H7 (cell line): ENCODE measurements at places on chromosomes 11 and 22. TPM values are rescaled to one million over a fixed set of nuclear protein-coding genes. Genes with fewer than 3 reads are reported as not detected.

DNA sequence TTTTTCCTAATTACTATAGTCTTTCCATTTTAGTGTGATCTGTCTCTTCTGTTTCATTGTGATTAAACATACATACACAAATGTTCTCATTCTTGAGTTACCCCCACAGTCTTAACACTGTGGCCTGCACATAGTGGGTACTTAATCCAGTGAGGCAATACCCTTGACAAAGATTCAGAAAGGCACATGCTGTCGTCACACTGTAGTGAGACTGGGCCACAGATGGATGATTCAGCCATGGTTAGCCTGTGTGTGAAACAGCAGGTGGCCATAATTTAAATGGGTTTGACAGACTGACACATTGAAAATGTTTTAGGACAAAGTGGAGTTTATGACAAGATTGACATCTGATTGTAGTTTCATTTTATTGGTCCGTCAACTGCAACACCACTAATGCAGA lies 313.1 kb downstream of the C11orf87 start:
- no peak for DNase-seq

- no peak for DNase-seq
These were observed 28.8 kb upstream of the RRM1 start for GRCh38 chr11:4065601-4066377.

DNA sequence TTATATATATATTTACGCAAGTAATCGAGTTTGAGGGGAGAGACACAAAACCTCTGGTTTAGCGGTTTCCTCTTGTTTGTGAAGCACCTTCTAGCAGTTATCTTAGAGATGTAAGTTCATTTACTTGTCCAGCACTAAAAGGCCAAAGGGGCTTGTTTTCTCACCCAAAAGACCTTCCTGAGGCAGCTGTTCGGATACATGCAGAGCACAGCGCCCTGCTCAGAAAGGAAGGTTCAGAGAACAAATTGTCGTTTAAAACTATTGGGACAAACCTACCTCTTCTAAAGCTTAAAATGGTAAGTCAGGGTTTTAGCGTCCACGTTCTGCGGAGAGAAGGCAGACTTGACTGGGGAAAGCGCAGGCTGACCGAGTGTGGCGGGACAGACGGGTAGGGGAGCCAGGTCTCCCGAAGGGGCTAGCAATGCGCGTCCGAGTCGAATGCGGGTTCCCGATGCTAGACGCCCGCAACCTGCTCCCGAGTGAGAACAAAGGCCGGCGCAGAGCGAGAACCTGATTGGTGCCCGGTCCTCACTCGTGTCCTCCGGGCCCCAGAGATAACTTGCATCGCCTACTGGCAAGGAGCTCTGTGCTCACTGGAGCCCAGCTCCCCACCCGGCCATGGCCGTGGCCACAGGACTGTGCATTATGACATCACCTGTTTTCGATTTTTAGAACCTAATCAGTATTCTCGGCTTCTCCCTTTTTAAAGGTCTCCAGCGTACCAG lies 1.0 kb upstream of the SESN3 start:
- DNase-seq, result peak; percentile 47

GRCh38 chr22:30968015-30968923 lies at the start of gene MORC2:
MORC2 (minus strand) TSS chr22:30968774; CDS start chr22:30967889, 885 bp downstream.
- peak; percentile 83 for DNase-seq

- DNase-seq, result no peak
These were observed 56.3 kb upstream of the TNRC6B start for GRCh38 chr22:40121461-40121860.

DNA sequence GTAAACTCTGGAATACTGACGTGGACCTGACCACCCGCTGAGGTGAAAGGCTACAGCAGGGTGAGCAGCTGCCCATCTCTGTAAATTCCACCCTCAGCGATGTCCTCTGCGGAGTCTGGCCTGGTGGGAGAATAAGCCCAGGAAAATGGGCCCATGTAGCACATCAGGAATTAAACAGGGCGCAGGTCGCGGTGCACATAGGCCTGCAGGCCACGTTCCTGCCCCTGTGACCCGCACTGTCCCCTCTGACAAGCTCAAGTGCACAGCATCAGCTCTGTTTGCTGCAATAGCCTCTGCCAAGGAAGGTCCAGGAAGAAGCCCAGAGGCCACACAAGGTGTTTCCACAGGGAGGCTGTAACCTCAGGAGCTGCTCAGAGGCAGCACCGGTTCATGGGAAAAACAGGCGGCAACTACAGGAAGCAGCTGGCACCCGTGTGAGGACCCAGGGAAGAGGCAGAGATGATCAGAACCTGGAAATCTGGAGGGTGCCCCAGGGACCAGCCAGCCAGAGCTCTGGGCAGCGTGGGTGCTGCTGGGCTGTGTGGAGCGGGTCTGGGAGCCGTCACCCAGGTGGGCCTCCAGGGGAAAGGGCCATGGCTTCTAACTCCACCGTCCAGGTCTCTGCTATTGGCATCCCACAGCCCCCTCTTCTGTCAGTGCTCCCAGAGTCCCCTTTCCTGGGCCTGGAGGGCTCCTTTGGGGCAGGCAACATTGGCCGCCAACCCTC lies 808 bp upstream of the IFITM2 start:
- no peak for DNase-seq

- peak; percentile 8 for DNase-seq
These were observed 824 bp upstream of the LGALS12 start for GRCh38 chr11:63504933-63505586.

DNA sequence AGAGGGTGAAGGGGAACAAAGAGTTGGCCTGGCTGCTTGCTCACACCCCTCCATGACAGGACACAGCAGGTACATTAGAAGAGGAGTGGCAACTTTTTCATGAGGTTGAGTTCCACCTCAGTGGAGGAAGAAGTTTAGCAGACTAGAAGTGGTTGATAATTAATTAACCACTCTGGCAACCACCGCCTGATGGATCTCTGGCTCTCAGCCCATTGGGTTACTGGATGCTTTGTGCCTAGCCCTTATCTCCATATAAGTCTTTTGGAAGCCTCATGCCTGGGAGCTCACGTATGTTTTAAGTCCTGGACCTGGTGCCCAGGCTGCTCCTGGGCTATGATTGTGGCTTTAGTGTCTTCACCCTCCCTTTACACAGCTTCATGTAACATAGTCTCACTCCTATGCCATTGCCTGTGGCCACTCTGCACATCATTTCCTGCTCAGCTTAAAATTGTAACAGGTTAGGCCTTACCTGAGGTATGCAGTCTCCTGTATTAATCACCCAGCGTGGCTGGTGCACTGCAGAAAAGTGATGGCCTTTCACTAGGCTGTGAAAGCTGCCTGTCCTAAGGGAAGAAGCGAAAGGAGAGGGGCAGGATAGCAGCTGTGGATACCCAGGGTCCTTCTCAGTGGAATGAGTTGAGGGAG lies 72.7 kb upstream of the CRTAM start:
- DNase-seq, result no peak

GRCh38 chr22:40345271-40345670 lies 1.0 kb upstream of the ADSL start:
- DNase-seq, result no peak

DNA sequence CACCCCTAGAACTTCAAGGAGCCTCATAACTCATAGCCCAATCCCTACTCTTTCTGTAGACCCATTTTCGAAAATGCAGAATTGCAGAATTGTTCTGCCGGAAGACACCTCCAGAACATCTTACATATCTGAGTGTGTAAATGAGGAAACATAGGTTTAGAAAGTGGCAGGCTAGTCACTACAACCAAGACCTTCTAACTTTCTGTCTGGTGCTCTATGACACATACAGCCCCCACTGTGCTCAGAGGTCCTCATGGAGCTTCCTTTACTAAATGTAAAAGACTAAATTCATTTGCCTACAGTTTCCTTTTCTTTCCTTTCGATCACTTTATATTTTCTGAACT lies 132.1 kb upstream of the DDI1 start:
- DNase-seq, result no peak

DNA sequence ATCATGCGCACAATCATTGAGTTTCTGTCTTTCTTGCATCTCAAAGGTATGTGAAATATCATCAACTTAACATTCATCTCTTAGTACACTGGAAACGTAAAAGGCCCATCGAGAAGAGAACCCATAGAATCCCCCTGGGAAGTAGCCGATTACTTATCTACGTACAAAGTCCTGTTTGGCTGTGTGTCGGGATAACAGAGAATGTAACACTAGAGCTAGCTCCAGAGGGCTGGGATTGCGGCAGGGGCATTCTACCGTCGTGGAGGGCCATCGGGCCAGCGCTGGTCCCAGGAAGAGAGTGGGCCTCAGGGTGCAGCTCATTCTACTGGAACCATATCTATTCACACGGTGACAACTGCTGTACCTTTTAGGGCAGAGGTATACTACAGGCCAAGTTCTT lies 4.5 kb downstream of the GAL start:
- DNase-seq, result peak; percentile 19

- peak; percentile 12 for DNase-seq
These were observed 30.9 kb upstream of the CSNK1E start for GRCh38 chr22:38347944-38348750.

- peak; percentile 20 for DNase-seq
These were observed 10.5 kb downstream of the STARD10 start for GRCh38 chr11:72783144-72783905.

DNA sequence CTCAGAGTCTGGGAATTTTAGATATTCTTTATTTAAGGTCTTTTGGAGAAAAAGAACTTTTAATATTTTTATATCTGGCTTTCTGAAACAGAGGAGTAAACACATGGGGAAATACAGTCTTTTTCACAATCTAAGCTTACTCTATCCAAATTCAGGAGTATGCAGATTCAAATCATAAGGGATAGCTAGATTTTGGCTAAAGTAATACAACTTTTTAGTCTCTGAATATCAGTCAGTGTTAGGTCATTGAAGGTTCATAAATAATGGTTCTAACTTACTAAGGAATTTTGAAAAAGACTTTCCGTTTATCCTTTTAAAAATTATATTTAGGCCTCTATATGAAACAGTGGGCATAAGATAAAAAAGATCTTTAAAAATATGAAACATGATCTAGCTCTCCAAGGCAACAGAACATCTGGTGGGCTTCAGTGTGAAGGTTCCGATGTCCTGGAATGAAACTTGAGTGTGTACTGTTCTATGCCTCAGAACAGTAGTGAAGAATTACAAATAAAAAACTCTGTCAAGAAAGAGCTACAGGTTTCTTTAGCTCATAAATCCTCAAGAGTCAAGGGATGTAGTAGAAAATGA lies 165.2 kb upstream of the PDGFD start:
- DNase-seq, result no peak

DNA sequence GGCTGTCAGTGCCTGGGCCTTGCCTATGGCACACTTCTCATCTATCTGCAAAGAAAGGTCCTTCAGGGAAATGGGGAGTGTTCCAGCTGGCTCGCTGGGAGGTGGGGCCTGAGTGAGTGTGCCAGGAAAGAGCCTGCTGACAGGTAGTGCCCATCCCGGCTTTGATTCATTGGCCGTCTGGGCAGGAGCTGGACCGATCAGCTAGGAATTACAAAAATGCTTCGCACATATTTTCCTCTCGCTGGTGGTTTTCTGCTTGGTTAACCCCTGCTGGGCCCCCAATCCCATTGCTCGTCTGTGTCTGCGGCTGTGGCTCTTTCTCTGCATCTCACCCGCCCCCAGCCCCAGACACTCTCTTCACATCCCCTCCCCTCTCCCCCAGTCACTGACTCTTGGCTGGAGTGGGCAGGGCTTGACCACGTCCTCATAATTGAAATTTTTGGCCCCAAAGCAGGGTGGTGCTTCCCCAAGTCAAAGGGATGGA lies 10.8 kb downstream of the LIF start:
- peak; percentile 76 for DNase-seq

- no peak for DNase-seq
These were observed 199.2 kb upstream of the C11orf87 start for GRCh38 chr11:109222761-109223160.

- DNase-seq, result no peak
These were observed 36.2 kb upstream of the TTC36 start for GRCh38 chr11:118491041-118491440.

- no peak for DNase-seq
These were observed 25.1 kb upstream of the USP47 start for GRCh38 chr11:11816511-11817314.

DNA sequence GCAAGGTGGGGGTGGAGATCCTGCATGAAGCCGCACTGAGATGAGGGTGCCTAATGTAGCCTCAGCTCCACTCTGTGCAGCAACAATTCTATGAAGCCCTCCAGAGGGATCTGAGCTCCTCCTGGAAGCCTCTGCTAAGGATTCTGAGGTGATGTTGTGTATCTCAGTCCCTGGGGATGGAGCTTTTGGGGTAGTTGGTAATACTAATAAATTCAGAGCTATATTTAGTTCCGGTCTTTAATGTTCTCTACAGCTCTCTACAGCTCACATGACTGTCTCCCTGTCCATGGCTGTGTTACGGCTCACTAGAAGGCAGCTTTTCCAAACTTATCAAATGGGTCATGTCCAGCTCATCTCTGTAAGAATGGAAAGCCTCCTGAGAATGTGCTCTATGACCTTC lies 93.4 kb downstream of the ISX start:
- no peak for DNase-seq

GRCh38 chr11:102589047-102589459 lies 36.1 kb downstream of the MMP20 start:
- no peak for DNase-seq

GRCh38 chr22:39299829-39300178 lies 19.6 kb downstream of the RPL3 start:
- peak; percentile 61 for DNase-seq

GRCh38 chr11:77999446-78000030 lies 5.1 kb upstream of the INTS4 start:
- DNase-seq, result no peak

GRCh38 chr11:124152770-124153407 lies 30.3 kb upstream of the OR10D3 start:
- no peak for DNase-seq

- peak; percentile 98 for DNase-seq
These were observed 10.2 kb downstream of the YPEL4 start for GRCh38 chr11:57639321-57640067.

DNA sequence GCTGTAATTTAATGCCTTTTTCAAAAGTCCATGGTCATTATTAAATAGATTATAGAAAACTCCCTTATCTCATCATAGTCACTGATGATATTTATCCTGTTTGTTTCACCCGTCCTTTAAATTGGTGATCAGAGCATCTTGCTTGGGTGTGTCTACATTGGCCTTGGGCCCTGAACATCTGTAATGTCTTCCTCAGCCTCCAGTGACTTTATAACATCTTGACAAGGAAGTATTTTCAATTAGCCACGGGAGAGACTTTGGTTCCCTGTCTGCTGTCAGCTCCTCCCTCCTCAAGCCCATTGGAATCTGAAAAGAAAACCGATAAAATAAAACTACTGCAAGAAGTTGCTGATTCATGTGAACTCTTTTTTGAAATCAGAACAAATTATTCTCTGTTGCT lies 116.9 kb upstream of the TTC12 start:
- DNase-seq, result no peak

DNA sequence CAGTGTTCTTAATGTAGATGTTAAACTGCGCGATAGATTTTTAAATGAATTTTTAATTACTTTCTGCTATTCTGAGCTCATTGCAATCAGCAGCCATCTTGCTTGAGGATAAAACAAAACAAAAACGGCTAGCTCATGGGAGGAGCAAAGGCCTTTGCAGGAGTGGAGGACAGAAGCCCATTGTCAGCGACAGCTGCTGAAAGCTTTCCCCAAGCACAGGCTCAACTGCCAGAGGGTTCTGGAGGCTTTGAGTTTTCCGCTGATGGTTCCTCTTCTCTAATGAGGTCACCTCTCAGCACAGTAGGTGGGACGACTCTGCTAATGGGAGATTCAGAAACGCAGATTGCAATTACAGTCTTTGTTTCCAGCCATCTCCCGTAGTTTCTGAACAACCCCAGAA lies 167.1 kb upstream of the TTC12 start:
- DNase-seq, result peak; percentile 13

Gene MMP13
- not detected in 2 replicates for total RNA-seq

Gene CRYBB3
- total RNA-seq, result 0.10 TPM in 1 of 2 replicates, not detected in the other

Gene XNDC1N
- 4.2 and 7.6 TPM in 2 replicates for total RNA-seq

Gene MRGPRX4
- total RNA-seq, result not detected in 2 replicates

Gene BRMS1
- 53.5 and 72.8 TPM in 2 replicates for total RNA-seq

Gene FLRT1
- total RNA-seq, result 0.94 and 1.7 TPM in 2 replicates

Gene SSTR3
- total RNA-seq, result 0.21 TPM in 1 of 2 replicates, not detected in the other

Gene MS4A6E
- not detected in 2 replicates for total RNA-seq

Gene NXPE4
- total RNA-seq, result not detected in 2 replicates
